Fibroblast of lung (primary cell): ENCODE measurements at places on chromosomes 16 and 17. TPM values are rescaled to one million over a fixed set of nuclear protein-coding genes. Genes with fewer than 3 reads are reported as not detected.

DNA sequence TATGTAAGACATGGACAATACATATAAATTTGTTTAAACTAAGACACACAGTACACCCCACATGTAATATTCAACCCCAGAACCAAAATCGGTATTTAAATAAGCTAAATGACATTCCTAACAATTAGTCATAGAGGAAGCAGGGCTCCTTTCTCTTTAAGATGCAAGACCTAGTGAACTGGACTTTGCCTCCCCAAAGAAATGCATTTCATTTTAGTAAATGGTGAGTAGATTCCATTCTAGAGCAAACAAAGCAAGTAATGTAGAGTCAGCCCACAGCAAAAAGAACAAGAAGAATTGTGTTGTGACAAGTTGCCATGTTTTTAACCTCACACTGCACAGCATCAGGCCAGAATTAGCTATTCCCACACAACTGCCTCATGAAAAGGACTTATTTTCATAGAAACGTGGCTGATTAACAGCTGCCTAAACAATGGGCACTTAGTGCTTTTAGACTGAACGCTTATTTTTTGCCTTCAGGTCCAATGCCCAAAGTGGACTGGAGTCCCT is 14.4 kb downstream of the DNAJC7 start:
- no peak overlapping the region for H3K4me3 ChIP-seq
- H3K27me3 ChIP-seq: no peaks in the 10 kb centered on the region
- H3K4me1 ChIP-seq: peaks cover 12% of the 10 kb centered on the region
- peaks cover 5% of the 10 kb centered on the region for H3K36me3 ChIP-seq
- no peak for DNase-seq

DNA sequence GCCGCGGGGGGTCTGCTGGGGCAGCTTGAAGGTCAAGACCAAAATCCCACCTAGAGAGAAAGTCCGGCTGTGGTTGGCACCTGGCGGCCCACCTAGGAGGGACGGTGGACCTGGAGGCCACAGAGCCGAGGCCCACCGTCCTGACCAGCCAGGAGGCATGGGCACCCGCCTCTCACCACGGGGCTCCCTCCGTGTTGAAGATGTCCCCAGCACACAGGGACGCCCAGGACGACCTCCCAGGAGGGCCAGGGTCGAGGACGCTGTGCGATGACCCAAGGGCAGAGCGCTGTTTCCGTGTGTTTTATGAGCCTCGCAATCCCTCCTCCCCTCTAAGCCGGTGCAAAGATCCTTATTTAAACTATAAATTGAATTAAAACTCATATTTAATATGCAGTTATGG is 131.2 kb downstream of the C16orf95 start:
- H3K36me3 ChIP-seq: no peaks in the 10 kb centered on the region
- H3K4me1 ChIP-seq: no peaks in the 10 kb centered on the region
- H3K27me3 ChIP-seq: no peaks in the 10 kb centered on the region

- no peak overlapping the region for H3K4me3 ChIP-seq
- DNase-seq: no peak
- H3K36me3 ChIP-seq: no peaks in the 10 kb centered on the region
- no peaks in the 10 kb centered on the region for H3K4me1 ChIP-seq
Measured at GRCh38 chr17:8041979-8042378, 3.1 kb downstream of the ALOX15B start.

GRCh38 chr17:43823350-43824084 is 9.4 kb downstream of the MPP3 start:
- no peaks in the 10 kb centered on the region for H3K4me1 ChIP-seq
- H3K27me3 ChIP-seq: no peaks in the 10 kb centered on the region
- H3K27ac ChIP-seq: no peak overlapping the region
- DNase-seq: no peak
- no peak overlapping the region for H3K4me3 ChIP-seq

- H3K27me3 ChIP-seq: no peaks in the 10 kb centered on the region
- peak; percentile 21 for DNase-seq
- no peak overlapping the region for H3K4me3 ChIP-seq
- H3K27ac ChIP-seq: no peak overlapping the region
- H3K4me1 ChIP-seq: no peaks in the 10 kb centered on the region
Measured at GRCh38 chr16:89118361-89119165, 24.9 kb downstream of the ACSF3 start.

GRCh38 chr16:64830653-64831052 is 291.2 kb downstream of the CDH11 start:
- H3K4me1 ChIP-seq: no peaks in the 10 kb centered on the region
- no peaks in the 10 kb centered on the region for H3K27me3 ChIP-seq
- DNase-seq: peak; percentile 40
- H3K36me3 ChIP-seq: no peaks in the 10 kb centered on the region

DNA sequence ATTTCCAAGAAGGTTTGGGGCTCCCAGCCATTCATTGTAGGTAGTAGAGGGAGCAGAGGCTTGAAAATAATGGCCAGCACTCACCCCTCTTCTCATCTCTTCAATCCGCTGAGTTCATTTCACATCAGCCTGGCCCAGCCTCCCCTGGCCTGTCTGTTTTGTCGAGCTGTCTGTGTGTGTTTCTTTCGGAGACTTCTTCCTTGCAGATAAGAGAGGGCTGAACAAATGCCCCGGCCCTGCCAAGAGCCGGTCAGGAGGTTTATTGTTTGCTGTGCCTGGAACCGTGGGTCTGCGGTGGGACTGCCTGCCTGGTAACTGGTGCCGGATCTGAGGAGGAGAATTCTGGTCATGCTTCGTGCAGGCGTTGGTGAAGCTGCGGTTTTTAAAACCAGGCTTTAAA is 3.4 kb downstream of the VPS4A start:
- H3K4me3 ChIP-seq: no peak overlapping the region
- H3K27ac ChIP-seq: no peak overlapping the region
- H3K4me1 ChIP-seq: no peaks in the 10 kb centered on the region
- peaks cover 25% of the 10 kb centered on the region for H3K36me3 ChIP-seq
- DNase-seq: no peak

- no peak overlapping the region for H3K27ac ChIP-seq
- H3K36me3 ChIP-seq: no peaks in the 10 kb centered on the region
- H3K4me3 ChIP-seq: peak overlapping the region; percentile 17
- DNase-seq: peak; percentile 62
- H3K4me1 ChIP-seq: no peaks in the 10 kb centered on the region
- no peaks in the 10 kb centered on the region for H3K27me3 ChIP-seq
Measured at GRCh38 chr17:82963104-82963950, 116.1 kb upstream of the METRNL start.

DNA sequence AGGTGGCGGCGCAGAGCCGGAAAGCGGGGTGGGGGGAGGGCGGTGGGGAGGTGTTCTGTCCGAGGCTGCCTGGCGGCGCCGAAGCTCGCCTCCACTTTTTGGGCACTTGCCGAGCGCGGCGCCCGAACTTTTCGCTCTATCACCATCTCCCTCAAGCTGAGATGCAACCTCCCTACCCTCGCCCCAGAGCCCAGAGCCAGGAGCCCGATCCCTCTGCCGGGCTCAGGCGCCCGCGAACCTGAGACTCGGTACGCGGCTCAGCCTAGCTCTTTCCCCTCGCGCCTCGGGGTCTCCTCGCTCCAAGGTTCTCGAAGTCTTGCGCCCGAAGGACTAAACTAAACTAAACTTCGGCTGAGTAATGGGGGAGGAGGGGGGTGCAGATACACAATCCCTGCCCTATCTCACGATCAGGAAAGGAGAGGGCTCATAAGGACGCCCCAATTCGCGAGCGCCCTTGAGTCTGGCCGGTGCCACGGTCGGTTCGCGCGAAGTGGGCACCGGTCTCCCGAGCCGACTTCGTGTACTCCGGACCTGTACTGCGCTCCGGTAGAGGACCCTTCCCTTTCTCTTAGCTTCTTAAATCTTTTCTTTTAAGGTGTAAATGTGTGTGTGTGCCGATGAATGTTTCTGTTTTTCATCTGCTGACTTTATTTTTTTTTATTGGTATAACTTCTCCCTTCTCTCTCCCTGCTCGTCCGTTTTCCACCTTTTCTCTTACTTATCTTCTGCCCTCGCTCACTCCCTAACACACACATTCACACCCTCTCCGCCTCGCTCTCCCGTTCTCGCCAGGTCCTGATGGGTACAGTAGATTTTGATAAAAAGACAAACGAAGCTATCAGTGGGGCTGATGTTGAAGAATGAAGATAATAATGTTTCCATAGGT is 1.9 kb upstream of the SALL1 start:
- no peaks in the 10 kb centered on the region for H3K4me1 ChIP-seq
- H3K36me3 ChIP-seq: no peaks in the 10 kb centered on the region
- DNase-seq: no peak
- no peak overlapping the region for H3K4me3 ChIP-seq
- H3K27ac ChIP-seq: no peak overlapping the region

DNA sequence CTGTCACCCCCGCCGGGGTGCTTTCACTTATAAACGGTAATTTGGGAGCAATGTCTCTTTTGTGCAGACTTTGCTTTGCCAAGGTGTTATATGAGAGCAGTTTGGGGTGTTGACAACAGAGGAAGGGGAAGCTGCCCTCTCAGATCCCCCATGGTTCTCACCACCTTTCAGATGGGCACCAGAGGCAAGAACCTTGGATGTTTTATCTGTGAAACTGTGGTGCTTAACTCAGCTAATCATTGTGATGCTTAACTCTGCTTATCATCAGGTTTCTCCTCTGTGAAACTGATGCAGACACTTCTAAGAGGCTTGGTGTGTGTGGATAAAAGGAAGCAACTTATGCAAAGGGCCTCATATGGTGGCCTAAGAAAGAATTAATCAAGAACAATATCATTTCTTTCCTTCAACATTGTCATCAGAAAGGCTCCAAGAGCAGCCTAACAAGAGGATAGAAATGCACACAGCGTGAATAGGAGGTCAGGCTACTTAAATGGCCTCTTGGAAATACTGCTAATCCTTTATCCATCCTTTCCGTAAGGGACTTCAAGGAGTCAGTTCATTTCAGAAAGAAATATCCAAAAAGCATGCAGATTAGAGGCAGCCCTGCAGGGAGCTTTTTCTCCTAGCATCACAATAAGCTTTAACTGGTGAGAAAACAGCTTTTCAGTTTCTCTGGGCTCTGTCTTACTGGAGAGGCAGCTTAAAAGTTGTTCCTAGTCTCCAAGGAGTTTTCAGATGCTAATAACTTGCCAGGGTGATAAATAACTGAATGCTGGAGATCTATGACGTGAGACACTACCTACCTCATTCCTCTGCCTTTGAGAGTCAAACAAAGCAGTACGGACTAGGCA is 55.1 kb upstream of the CLEC3A start:
- H3K4me1 ChIP-seq: no peaks in the 10 kb centered on the region
- H3K36me3 ChIP-seq: no peaks in the 10 kb centered on the region

GRCh38 chr16:67173808-67174705 is 3.7 kb downstream of the NOL3 start:
- H3K4me3 ChIP-seq: peak overlapping the region; percentile 56
- peaks cover 15% of the 10 kb centered on the region for H3K4me1 ChIP-seq
- H3K27ac ChIP-seq: peak overlapping the region; percentile 11
- H3K27me3 ChIP-seq: no peaks in the 10 kb centered on the region
- H3K36me3 ChIP-seq: peaks cover 5% of the 10 kb centered on the region
- peak; percentile 82 for DNase-seq

ASGR1 gene
- polyA plus RNA-seq: 0.14 and 0.19 TPM in 2 replicates

CDH3 gene
- polyA plus RNA-seq: 0.05 and 0.14 TPM in 2 replicates
